Uterus (tissue), 4 donors: ENCODE measurements at places on chromosomes 3 and 15.

GRCh38 chr15:70870051-70870450 lies 16.1 kb upstream of the LARP6 start:
- no peak for DNase-seq

DNA sequence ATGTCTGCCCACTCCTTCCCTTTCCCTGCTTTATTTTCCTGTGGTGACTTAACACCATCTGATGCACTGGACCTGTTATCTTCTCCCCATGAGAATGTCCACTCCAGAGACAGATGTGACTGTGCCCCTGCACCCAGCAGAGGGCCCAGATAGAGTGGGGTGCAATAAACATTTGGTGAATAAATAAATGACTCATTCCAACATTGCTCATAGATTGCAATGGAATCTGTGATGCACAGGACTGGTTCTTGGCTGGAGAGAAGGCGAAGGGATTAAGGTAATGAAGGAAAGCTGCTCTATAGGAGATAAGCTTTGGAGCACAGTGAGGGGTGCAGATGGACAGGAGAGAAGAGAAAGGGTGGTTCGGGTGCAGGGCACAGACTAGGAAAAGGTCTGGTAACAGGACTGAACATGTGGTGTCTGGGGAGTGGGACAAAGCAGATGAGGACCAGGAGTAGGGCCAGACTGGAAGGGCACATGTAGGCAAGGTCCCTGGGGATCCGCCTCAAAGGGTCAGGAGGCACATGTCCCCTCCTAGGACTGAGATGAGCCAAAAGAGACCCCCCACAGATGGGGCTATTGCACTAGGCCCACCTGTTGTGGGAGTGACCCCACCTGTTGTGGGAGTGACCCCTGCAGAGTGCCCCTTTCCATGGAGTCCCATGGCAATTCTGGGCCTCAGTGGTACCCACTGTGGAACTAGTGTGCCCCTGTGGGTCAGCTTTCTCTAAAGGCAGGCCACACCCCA lies 17.5 kb upstream of the POC1A start:
- no peak for DNase-seq

DNA sequence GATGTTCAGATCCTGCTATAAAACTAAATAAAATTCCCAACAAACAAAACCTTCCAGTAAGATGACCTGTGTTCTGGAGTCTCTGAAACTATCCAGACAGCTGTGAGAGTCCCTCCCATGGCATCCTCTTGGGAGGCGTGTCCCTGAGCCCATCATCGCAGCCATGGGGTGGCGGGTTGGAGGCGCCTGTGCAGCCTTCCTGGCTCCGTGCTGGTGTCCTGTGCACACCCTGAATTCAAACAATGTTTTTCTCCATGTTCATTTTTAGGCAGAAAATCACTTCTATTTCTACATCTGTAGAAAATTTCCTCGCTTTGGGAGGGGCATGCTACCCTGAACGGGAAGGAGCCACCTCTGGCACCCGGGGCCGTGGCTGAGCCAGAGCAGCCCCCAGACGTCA lies 19.4 kb upstream of the OCA2 start:
- DNase-seq = no peak

DNA sequence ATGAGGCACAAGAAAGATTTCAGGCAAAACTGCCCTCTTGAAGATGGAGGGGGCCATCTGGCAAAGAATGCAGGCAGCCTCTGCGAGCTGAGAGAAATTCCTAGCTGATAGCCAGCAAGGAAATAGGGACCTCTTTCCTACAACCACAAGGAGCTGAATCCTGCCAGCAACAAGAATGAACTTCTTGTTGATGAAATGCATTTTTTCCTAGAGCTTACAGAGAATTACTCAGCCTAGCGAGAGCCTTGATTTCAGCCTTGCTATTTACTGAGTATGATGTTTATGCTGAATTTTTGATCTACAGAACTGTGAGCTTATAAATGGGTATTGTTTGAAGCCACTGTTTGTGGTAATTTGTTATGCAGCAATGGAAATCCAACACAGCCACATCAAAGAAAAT lies 148.5 kb upstream of the NAALADL2 start:
- DNase-seq = no peak

GRCh38 chr15:80823995-80824394 lies 44.8 kb downstream of the CEMIP start:
- DNase-seq = no peak

GRCh38 chr3:59545374-59545773 lies 495.5 kb upstream of the CFAP20DC start:
- no peak for DNase-seq
